ENCODE measurements at places on chromosomes 2 and 18.

DNA sequence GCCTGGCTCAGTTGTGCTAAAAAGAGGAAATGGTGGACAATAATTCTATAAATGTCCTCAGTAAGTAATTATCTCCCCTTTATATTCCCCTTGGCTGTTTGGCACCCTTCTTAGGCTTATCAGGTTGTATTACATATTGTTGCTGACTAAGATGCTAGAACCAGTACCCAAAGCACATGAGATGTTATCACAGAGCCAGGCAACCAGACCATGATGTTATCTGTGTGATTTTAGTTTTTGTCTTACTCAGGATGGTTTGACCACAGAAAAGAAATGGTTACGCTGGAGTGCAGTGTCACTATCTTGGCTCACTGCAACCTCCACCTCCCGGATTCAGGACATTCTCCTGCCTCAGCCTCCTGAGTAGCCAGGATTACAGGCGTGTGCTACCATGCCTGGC, 15.2 kb downstream of the R3HDM1 start:
- DNase-seq, result no peak

GRCh38 chr2:197280015-197280702, 30.4 kb downstream of the ANKRD44 start:
- no peak for DNase-seq

GRCh38 chr2:166239548-166239947, 111.7 kb upstream of the SCN1A start:
- DNase-seq, result no peak

DNA sequence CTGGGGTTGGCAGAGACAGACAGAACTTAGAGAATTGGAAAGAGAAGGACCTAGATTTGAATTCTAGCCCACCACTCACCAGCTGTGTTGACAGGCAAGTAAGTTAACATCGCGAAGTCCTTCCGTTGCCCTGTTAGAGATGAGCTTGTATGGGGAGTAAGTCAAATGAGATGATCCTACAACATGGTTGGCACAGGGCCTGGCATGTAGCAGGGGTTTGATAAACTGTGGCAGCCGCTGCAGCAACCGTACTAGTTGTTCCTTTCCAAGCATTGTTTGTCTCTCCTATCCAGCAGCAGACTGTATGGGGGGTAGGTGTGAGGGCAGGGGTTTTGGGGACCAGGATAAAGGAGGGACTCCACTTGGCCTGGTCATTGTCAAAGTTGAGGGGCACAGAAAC, 16.0 kb downstream of the TET3 start:
- DNase-seq, result no peak

GRCh38 chr18:32961538-32961937, 188.7 kb upstream of the KLHL14 start:
- no peak for DNase-seq

- DNase-seq, result peak; percentile 34
These were observed 121.7 kb downstream of the KLHL29 start for GRCh38 chr2:23506531-23507266.

GRCh38 chr2:9258953-9259399, 52.4 kb downstream of the ASAP2 start:
- DNase-seq, result no peak

- no peak for DNase-seq
These were observed 27.6 kb upstream of the CDC42EP3 start for GRCh38 chr2:37698931-37699481.

GRCh38 chr2:29155578-29155977, 40.4 kb downstream of the CLIP4 start:
- DNase-seq, result no peak

- no peak for DNase-seq
These were observed 110.8 kb downstream of the ZNF516 start for GRCh38 chr18:76384114-76384790.

- no peak for DNase-seq
These were observed 68.8 kb upstream of the CD28 start for GRCh38 chr2:203637471-203638167.

GRCh38 chr2:79935771-79936657, 368.5 kb downstream of the LRRTM1 start:
- DNase-seq, result peak; percentile 77

DNA sequence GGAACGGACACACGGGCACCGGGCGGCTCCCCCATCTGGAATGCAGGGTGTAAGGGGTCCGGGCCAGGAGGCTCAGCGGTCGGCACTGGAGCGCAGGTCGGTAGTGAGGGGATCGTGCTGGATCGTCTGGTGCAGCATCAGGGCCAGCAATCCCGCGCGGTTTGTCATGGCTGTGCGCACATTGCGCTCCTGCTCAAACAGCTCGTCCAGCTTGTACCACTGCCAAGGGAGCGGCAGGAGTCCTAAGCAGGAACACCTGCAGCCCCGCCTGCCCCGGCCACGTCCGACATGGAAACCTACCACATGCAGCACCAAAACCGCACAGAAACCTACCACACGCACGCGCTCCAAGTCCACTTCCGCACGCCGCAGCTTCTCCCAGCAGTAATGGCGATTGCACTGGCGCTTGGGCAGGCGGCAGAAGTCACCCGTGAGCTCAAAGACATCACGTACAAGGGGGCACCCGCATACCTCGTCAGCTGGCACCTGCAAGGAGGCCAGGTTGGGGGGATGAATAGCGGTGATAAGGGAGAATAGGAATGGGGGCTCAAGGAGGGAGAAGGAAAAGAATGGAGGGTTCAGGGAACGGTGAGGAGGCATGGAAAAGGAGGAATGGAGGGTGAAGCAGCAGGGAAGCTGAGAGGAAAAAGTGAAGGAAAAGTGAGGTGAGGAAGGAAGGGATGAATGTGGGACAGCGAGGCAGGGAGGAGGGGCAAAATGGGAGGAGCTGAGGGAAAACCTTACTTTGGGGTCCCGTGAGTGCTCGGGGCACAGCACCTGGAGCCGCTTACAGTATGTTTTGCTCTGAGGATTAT, 1.4 kb upstream of the MBD1 start:
- DNase-seq, result no peak

DNA sequence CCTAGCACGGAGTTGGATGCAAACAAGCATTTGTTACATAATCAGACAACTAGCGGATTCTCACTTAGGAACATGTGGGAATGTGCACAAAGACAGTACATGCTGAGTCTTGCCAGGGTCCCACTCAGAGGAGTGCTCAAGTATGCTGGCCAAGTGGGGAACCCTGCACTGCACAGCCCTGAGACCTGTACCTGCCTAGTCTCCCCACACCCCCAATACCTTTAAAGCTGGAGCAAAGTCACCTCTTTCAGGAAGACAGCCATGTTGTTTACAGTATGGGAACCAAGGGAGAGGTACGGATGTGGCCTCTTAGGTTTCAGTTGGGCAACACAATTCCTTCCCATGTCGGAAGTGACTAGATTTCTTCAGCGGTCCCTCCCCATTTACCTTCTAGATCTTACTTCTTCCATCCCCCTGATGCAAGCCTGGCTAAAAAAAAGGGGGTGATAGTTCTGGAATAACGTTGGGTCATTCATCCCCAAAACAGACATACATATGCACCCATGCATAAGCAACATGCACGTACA, 10.7 kb downstream of the CXCR1 start:
- DNase-seq, result no peak

DNA sequence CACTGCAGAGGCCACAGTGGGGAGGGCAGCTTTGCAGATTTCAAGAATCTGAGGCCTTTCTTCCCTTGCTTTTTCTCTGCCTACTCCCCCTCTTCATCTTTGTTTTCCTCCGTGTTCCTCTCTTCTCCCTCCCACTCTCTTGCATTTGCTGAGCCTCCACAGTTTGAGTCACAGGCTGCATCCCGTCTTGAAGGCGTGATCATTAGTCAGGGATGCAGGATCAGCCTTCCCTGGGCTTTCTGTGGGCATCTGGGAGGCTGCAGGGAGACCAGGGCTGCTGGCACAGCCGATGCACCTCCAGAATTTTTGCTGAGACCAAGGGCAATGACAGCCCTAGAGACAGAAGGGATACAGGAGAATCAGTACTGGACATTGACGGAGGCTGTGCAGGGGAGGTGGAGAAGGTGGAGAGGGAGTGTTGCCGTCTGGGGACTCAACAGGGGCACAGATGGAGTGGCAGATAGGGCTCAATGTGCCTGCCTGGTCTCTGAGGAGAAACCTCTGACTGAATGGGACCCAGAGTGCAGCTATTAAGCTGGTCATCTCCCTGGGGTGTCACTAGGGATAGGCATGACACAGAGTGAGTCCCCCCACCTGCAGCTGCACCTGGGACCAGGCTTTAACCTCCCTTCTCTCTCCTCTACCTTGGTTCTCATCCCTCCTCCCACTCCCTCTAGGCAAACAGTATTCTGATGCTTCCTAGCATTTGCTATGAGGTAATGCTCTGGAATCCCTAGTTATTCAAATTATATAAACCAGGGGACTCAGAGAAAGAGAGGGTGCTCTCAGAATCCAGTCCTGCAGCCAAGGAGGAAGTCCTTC, 29.0 kb upstream of the DNAJC27 start:
- no peak for DNase-seq

DNA sequence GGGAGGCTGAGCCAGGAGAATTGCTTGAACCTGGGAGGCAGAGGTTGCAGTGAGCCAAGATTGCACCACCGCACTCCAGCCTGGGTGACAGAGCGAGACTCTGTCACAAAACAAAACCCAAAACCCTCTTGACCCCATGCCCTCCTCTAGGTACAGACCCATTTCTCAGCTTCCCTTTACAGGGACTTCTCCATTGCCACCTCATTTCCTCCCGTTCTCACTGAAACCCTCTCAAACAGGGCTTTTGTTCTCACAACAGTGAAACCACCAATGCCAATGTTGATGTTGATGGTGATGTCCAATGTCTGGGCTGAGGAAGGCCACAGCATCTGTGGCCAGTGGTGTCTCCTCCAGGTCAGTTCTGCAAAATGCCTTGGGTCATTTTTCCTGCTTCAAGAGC, 69.0 kb upstream of the ZCCHC2 start:
- DNase-seq, result no peak

DNA sequence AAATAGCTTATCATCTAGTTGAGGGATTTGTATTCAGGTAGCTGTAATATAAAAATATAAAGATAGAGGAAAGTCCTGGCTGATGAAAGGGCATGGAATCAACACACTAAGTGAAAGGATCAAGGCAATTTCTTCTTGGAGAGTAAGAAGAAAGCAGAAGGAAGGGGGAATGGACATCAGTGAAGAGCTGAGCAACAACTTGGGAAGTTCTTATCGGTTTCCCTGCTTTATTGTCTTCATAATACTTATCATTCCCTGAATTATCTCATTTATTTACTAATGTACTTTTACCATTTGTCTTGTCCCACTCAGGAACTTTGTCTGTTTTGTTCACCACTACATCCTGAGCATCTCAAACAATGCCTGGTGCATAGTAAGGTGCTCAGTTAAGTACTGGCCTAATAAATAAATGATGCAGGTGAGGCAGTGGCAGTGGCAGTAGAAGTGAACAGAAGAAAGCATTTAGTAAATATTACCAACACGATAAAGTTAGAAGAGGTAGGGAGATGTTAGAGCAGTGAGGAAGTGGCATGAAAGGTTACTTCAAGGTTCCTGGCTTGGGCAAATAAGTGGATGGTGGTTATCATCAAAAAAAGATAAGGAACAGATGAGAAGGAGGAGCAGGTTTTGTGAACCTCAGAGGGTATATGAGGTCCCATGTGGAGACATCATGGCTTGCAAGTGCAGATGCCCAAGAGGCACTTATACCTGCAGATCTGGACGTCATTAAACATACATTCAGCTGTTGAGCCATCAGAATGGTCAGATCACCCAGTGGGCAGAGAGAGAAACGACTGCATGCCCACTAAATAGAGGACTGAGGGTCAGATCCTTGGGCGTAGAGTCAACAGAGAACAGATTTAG, 217.8 kb downstream of the TMEM247 start:
- DNase-seq, result no peak

GRCh38 chr2:111697560-111697959, 186.4 kb downstream of the ANAPC1 start:
- no peak for DNase-seq

DNA sequence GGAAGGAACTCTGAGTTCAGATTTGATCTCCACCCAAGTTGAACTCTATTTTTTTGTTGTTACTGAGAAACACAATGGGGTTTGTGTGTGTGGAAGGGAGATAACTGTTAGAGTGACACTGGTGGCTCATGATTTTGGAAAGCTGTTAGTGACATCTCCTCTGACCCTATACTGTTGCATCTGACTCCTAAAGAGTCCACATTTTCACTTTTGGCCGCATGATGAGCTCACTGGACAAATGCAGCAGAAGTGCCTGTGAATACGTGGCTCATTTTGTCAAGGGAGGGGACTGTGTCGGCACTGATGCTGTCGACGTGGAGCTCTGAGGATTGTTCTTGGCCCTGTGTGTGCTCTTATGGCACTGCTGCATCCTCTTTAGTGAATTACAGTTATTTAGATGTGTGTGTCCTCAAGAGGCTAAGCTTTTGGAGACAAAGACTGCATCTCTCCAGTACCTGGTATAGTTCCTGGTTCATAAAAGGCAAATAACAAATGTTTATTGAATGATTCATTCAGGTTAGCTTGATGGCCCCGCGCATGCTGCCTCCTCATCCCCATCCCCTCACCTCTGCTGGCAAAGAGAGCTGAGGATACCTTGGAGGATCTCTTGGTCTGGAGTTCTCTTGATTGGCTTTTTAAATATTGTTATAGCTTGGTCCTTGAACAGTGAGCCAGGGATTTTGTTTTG, 135.4 kb downstream of the PHLPP1 start:
- no peak for DNase-seq

- no peak for DNase-seq
These were observed 8.3 kb downstream of the RNF149 start for GRCh38 chr2:101300164-101300563.

- no peak for DNase-seq
These were observed 59.5 kb downstream of the SH3RF3 start for GRCh38 chr2:109188496-109188890.

DNA sequence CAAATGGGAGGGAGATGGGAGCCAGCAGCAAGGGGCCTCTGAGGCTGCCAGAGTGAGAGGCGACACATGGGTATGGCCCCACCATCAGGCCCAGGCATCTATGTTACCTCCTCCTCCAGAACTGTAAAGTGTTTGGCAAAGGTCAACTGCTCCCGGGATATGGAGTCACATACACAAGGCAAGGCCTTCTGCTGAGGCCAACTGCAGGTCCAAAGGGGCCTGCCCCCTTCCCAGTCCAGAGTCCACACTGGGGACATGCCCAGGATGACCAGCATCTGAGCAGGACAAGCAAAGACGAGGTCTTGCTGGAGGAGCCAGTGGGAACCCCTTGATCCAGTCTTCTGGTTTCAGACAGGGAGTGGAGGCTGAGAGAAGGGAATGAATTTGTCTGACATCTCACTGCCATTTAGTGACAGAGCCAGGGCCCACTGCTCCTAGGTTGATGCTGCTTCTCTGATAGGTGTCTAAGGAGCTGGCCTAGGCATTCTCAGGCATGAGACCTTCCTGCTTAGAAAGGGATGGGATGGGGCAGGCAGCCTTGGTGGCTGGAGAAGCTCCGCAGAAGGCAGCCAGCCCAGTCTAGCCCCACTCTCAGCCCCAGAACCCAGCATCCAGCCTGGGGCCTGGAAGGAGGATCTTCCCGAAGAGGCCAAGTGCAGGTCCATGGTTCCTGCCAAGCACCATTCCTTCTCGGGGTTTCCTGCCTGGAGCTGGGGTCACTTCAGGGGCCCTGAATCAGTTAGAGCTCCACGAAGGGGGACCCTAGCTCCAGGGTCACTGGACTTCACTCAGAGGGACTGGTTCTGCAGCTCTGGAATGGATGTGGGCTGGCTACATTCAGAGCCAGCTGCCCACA, 26.4 kb downstream of the EMX1 start:
- DNase-seq, result no peak

- peak; percentile 20 for DNase-seq
These were observed 659 bp upstream of the COX5B start for GRCh38 chr2:97645112-97645694.

- DNase-seq, result no peak
These were observed 49.6 kb downstream of the ZCCHC2 start for GRCh38 chr18:62572456-62572855.
